GM04503 (cell line): ENCODE measurements at places on chromosomes 6 and 20.

GRCh38 chr6:167276772-167277533 is 14.2 kb upstream of the UNC93A start:
- no peak for DNase-seq

DNA sequence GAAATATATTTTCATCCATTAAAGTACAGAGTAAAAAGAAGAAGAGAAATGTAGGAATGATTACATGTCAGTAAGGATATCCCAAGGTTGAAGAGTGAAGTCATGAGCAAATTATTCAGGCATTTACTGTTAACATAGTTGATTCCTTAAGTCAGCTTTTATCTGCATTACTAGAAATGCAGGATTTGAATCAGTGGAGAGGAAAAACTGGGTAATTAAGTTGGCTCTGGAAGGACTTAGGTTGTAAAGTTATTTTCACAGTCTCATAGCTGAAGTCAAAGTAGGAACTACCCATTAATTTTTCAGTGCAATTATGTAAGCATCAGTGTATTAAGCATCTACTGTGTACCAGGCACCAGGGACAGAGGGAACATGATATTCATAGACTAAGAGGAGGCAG is 7.8 kb downstream of the NAA20 start:
- DNase-seq = peak; percentile 21

DNA sequence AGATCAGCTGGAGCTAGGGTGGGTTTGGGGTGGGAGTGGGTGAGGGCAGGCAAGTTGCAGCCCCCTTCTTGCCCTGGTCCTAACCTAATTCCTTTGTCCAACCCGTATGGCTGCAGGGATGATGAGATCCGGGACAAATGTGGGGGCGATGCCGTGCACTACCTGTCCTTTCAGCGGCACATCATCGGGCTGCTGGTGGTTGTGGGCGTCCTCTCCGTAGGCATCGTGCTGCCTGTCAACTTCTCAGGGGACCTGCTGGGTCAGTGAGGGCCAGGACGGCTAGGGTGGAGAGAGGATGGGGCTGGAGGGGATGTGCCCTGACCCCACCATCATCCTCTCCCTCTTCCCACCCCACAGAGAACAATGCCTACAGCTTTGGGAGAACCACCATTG is 12.0 kb downstream of the TMEM63B start:
- DNase-seq = no peak

DNA sequence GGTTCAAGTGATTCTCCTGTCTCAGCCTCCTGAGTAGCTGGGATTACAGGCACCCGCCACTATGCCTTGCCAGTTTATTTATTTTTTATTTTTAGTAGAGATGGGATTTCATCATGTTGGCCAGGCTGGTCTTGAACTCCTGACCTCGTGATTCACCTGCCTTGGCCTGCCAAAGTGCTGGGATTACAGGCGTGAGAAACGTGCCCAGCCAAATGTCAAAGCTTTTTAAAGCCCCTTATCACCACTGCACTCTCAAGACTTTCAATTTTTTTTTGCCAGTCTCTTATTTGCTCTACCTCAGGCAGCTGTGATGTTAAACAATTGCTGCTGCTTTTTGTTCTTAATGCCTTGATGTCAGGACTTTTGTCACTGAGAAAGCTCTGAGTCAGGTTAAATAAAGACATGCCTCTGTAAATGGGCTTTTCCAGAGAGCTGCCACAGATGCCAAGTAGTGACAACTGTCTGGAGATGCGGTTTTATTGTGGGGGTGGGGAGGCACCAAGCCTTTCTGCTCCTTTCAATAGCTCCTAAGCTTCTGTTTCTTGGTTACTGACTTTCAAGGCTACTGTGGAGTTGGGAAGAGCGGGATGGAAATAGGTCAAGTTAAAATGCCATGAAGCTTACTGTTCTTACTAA is 29.2 kb downstream of the RSPH3 start:
- DNase-seq = no peak

- DNase-seq = no peak
These were observed 46.1 kb downstream of the RAB44 start for GRCh38 chr6:36743538-36744303.

- DNase-seq = no peak
These were observed 712.7 kb downstream of the DHX35 start for GRCh38 chr20:39674842-39675241.

- DNase-seq = no peak
These were observed 367.7 kb downstream of the KIF16B start for GRCh38 chr20:16205507-16205906.

- peak; percentile 41 for DNase-seq
These were observed 4.3 kb downstream of the VAPB start for GRCh38 chr20:58393299-58393698.

- peak; percentile 34 for DNase-seq
These were observed 25.1 kb upstream of the KIAA0408 start for GRCh38 chr6:127484212-127484863.

DNA sequence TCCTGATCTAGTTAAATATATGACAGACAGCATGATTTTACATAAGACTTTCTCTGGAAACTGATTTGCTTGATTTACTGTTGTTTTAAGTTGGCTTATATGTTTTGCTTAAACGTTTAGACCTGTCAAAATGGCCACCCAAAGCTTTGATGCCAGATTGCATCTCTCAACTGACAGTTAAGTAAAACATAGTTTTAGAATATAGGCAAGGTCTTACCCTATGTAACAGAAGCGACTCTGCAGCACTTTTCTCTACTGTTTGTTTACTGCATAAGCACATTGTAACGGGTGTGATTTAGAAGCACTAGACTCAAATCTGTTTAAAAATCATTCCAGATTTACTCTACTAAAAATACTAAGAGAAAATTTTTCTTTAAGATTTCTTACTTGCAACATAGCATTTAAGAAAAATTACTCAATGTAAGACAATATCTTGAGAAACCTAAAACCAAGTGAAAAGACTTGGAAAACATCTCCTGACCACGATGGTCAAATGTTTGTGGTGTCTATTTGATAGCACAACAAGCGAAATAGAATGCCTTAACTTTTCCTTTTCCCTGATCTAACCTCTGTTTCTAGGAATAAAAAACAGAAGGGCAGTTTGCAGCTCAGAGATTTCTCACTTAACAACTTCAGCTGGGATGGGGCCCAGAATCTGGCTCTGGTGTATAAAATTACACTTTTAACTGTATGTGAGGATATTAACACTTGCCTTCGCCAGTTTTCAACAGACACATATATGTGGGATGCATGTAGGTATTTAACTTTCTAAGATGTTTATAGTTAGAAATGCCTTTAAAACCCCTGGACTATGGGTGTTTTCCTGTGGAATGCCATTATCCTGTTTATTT is 47.4 kb downstream of the AIG1 start:
- DNase-seq = no peak

GRCh38 chr20:59082981-59083380 is 40.4 kb upstream of the PRELID3B start:
- DNase-seq = peak; percentile 28

- DNase-seq = peak; percentile 7
These were observed 132.2 kb upstream of the SCGN start for GRCh38 chr6:25519856-25520255.

DNA sequence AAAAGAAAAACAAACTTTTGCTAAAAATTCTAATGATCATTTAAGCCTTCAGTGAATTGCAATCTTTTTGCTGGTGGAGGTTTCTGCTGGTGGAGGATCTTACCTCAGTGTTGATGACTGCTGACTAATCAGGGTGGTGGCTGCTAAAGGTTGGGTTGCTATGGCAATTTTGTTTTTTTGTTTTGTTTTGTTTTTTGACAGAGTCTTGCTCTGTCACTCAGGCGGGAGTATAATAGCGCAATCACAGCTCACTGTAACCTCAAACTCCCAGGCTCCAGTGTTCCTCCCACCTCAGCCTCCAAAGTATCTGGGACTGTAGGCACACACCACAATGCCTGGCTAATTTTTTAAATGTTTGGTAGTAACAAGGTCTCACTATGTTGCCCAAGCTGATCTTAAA is 94.7 kb downstream of the ANKRD6 start:
- DNase-seq = no peak

DNA sequence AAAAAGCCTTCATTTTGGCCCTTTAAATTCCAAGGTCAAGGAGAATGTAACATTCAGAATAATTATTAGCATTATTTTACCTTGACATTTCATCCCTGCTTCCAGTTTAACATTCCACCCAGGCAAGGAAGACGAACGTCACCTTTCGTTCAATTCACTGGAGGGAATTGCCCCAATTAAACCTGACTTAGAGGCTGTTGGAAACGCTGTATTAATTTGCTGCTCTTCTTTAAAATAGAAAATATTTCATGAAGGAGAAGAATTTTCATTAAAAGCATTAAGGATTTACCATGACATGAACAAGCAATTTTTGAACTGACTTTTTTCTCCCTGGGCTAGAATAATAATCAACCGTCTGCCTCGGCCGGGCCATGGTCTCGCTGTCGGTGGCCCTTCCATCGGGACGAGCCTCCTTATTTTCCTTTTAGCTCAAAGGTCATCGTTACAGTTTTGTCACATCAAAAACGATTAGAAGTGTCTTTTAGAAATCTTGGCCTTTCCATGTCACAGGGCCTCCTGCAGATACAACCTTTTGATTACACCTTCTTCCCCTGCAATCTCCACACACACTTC is 282.9 kb upstream of the SOX4 start:
- DNase-seq = no peak

GRCh38 chr6:128246472-128247260 is 273.7 kb downstream of the PTPRK start:
- no peak for DNase-seq

- DNase-seq = no peak
These were observed 338 bp downstream of the SRXN1 start for GRCh38 chr20:652615-653109.

DNA sequence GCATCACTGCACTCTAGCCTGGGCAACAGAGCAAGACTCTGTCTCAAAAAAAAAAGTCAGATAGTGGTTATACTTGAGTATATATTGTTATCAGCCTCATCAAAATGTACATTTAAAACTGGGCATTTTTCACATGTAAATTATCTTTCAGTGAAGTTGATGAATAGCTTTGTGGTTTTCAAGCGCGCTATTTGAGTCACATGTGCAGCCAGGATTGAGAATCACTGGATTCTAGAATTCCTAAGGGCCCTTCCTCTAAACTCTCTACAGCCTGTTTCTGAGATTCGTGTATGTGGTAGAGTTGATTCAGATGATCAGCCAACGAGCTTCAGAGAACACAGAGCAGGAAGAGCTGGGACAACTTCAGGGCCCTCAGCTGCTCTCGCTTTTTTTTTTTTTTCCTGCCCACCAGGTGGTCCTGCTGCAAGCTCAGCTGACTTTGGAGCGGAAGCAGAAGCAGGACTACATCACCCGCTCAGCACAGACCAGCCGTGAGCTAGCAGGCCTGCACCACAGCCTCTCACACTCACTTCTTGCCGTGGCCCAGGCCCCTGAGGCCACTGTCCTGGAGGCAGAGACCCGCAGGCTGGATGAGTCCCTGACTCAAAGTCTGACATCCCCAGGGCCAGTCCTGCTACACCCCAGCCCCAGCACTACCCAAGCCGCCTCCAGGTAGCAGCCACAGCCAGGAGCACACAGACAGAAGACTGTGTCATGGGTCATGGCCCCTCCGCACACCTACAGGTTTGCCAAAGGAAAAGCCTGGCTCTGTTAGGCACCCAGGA is 18.3 kb downstream of the C20orf173 start:
- DNase-seq = no peak

DNA sequence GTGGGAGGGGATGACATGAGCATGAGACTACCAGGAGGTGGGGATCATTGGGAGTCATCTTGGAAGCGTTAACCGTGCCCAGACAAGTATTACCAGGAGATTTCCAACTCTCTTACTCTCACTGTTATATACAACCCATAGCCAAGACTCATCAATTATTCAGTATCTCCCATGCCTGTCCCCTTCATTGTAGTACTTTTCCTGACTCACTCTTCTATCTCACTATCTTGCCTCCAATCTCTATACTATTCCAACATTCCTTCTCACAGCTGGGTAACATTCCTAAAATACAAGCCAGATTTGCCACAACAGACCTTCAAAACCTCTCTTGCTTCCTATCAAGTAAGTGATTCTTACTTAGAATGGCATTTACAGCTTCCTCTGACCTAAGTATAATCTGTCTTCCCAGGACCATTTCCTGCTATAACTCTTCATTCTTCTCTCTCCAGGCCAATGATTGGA is 226.3 kb upstream of the SMLR1 start:
- DNase-seq = peak; percentile 94

DNA sequence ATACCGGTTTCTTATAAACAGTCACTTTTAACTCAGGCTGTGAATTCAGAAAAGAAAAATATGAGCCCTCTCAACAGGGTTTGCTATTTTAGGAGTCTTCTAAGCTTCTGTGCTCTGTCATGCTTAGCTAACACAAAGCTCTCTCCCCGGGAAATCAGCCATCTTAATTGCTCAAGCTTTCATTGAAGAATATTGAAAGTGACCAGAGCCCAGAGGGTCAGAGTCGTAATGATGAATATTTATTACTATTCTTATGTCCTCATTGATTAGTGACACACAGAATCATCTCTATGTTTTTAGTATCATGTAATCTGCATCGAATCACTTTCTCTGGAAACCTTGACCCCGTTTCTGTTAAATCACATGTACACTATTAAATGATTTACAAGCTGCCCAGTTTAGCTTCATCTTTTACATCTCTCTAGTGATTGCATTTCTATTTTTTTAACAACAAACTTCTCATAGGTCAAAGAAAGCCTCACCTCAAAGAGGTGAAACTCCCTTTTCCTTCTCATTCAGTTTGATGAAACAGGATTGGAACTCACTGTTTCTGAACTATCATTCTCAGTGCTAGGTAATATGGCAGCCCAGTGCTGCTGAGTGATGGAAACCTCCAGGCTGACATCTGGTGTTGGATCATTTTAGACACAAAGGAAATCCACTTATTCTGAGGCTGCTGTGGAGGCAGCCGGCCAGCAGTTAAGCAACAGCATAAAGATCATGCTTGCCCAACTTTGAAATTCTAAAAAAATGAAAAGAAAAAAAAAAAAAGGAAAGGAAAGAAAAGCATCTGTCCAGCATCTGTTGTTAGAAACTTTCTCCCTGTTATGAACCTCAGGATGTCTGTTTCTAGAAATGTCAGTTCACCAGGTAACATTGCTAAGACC is 96.3 kb downstream of the RFPL4B start:
- DNase-seq = peak; percentile 53

GRCh38 chr6:52136055-52136454 is 48.6 kb upstream of the PKHD1 start:
- DNase-seq = no peak

GRCh38 chr6:105889902-105890301 is 196.2 kb upstream of the PRDM1 start:
- DNase-seq = no peak

GRCh38 chr6:16681260-16681873 is 79.9 kb downstream of the ATXN1 start:
- peak; percentile 78 for DNase-seq

GRCh38 chr20:24236201-24236600 is 233.2 kb upstream of the SYNDIG1 start:
- no peak for DNase-seq

DNA sequence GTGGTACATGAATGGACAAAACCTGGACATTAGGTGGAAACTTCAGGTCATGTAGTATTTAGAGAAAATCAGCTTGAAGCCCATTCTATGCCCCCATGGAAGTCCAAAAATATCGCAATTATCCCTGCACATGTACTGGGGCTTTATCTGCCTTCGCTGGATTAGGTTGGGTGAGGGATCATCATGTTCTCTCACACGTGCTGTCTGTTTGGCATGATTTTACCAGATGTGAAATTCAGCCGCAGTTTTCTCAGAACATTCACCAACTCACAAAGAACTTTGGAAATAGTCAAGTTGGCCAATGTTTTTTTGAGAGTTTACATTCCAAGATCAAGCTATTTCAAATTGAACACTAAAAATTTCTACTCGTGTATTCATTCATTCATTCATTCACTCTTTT is 459.8 kb upstream of the CITED2 start:
- DNase-seq = no peak
